ENCODE measurements at places on chromosomes 12 and 14. TPM values are rescaled to one million over a fixed set of nuclear protein-coding genes. Genes with fewer than 3 reads are reported as not detected.
A peak's percentile ranks its signal among the peaks of the same experiment; 100 is the strongest.

DACT1 gene
- total RNA-seq: 0.11 TPM

KRT73 gene
- not detected for total RNA-seq

ANKRD9 gene
- total RNA-seq: 0.04 TPM

GRCh38 chr14:82180139-82180538 is 646.5 kb upstream of the SEL1L start:
- no peak for DNase-seq

GRCh38 chr14:88129306-88130056 is 124.5 kb downstream of the GPR65 start:
- DNase-seq: peak; percentile 54

DNA sequence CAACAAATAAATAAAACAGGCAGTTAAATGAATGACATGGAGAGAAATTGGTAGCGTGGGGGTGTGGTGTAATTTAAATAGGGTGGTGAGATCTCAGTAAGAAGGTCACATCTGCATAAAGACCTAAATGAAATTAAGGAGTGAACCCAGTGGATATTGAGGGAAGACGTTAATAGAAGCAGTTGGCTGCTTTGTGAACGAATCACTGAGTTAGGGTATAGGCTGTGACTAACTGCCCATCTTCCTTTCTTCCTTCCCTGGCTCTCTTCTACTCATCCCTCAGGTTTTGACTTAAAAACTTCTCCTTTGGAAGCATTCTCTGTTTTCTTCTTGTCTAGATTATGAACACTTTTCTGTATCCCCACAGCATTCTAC is 64.7 kb downstream of the BTG1 start:
- no peak for DNase-seq

DNA sequence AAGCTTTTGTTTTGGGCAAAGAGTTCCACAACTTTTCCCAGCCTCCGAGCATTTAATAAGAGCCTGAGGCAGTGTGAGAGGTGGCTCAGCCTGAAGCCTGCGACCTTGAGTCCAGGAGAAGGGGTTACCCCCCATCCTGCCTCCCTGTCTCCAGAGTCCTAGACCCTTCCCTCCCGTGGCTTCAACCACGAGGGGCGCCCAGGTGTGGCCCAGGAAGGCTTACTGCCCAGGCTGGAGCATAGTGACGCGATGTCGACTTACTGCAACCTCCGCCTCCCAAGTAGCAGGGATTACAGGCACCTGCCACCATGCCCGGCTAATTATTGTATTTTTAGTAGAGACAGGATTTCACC is 641 bp downstream of the LRRC43 start:
- DNase-seq: no peak

DNA sequence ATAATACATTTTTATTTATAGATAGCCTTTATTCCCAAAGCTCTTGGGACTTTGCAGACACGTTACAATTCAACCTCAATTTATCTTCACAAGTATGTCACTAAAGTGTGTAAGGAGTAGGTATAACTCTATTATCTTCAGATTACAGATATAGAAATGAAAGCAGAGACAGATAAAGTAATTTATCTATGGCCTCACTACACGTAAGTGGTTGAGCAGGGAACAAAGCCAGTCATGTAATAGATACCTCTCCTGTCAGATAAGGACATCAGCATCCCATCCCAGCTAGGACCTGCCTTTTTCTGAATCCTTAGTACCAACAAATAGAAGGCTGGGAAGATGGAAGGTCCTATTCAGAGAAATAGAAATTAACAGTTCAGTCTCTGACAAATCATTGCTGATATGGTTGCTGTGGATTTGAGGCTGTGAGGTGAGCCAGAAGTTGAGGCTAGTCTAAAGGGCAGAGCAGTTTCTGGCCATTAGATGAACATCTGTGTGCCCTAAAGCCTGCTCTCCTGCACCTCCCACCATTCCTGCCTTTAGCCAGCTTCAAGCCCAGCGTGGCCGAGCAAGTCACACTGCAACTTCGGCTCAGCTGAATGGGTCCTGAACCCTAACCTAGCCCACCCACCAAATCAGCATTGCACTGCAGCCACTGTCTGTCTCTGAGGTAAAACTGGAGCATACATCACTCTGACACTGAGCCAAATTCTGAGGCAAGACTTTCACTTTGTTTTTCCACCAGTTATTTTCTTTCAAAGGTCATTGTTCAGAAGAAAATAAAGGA is 71.1 kb upstream of the PLEKHA5 start:
- DNase-seq: no peak

DNA sequence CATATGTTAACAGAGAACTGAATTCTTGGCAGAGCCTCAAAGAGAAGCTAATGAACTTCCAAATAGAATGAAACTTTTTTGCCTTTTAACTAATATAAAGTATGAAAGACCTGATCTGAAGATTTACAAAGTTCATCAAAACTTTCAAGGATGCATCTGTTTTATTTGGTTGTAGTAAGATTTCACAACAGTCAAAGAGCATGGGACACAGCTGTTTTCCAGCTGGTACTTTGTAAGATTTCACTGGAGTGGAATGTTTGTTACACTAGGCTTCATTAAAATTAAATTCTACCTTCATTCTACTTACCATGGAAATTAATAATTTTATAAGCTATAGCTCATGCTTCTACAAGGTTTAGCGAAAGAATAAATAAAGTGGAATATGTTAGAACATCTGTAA is 351.2 kb downstream of the SLC6A15 start:
- no peak for DNase-seq

LRRK2 gene
- total RNA-seq: 0.07 TPM

- no peak for DNase-seq
These were observed 13.9 kb downstream of the ARPC3 start for GRCh38 chr12:110436231-110436630.

DNA sequence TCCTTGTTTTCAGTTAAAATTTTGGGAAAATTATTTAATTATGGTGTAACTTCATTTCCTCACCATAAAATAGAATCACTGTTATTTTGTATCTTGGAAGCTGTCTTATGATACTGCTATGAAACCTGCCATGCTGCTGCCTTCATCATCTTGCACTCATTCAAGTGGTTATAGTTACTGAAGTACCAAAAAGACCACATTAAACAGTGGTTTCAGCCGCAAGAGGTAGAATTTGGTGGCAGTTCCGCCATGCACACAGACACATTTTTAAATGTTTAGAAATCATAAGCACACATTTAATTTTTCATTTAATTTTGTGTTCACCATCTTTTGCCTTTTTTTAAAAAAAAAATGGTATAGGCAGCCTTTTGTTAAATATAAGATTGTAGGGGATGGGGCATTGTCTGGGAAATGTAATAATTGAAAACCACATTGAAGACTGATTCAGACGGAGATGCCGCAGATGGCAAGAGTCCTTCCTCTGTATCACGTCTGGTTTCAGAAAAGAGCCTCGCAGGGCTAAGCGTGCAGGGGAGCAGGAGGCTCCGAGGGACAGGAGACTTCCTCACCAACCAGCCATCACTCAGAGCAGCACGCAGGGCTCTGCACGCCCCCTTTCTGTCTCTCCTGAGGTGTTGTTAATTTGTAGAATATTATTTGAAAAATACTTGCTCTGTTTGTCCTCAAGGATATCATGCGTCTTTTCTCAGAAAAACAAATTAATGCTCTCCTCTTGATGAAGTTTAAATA is 115.2 kb upstream of the PELI2 start:
- DNase-seq: peak; percentile 32

DNA sequence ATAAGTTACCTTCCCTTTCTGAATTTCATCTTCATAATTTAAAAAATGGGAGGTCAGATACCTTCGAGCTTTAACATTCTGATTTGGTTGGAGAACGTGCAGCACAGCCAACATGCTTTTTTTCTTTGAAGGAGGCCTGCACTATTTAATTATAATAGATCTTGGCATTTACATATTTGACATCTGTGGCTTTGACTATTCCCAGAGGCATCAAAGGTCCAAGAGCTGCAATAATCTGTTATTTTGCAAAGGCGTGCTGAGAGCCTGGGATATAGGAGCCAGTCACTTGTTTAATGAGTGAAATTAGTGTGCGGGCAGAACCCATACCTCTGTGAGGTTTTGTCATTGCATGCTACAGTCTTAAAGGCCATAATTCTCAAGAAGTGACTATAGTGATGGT is 26.4 kb downstream of the SLC8A3 start:
- DNase-seq: peak; percentile 55

TMEM119 gene
- total RNA-seq: not detected

SOX5 gene
- 15.2 TPM for total RNA-seq

GRCh38 chr12:538731-539539 is 79.2 kb downstream of the B4GALNT3 start:
- DNase-seq: no peak

CFAP73 gene
- total RNA-seq: not detected

DNA sequence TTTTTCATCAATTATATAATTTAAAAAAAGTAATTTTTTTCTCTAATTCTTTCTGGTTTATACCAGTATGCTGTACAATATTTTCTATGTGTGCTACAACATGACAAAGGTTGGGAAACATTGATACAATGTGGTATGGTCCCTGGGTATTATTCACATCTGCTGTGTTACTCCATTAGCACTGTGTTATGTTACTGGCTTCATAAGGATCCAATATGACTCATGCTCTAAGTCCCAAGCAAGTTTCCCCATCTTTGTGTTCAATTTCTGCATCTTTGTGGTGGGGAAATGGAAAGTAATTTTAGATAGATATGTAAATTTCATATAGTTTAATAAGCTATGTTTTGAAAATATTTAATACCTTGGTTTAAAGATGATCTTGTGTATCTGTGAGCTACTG is 35.8 kb downstream of the FBXO33 start:
- DNase-seq: no peak

All from Karpas-422 (cell line).